ENCODE measurements at places on chromosomes 16 and 17. TPM values are rescaled to one million over a fixed set of nuclear protein-coding genes. Genes with fewer than 3 reads are reported as not detected.

Gene ABCC12
- total RNA-seq: not detected

Gene SKAP1
- total RNA-seq: not detected

Gene CXCL16
- 12.4 TPM for total RNA-seq

Gene RAB40C
- total RNA-seq: 13.5 TPM

Gene SLC9A5
- 1.5 TPM for total RNA-seq

Gene DHRS7C
- total RNA-seq: 201 TPM

Gene ABCC11
- not detected for total RNA-seq

Gene HP
- 1,105 TPM for total RNA-seq

Gene CTF1
- total RNA-seq: 7.6 TPM

Gene MRPL58
- 104 TPM for total RNA-seq

Gene MPDU1
- 55.4 TPM for total RNA-seq

Gene RGS9
- total RNA-seq: 6.9 TPM

Gene RAD51D
- 4.5 TPM for total RNA-seq

Gene NHLRC4
- 0.43 TPM for total RNA-seq

Gene PLXDC1
- total RNA-seq: 9.3 TPM

Gene CES3
- total RNA-seq: 0.89 TPM

Gene ATP1B2
- 1.2 TPM for total RNA-seq

Gene MT1A
- total RNA-seq: not detected

Data from right atrium auricular region (tissue), 2 donors.